ENCODE measurements at places on chromosomes 5 and 9. TPM values are rescaled to one million over a fixed set of nuclear protein-coding genes. Genes with fewer than 3 reads are reported as not detected.

CKMT2 gene
- not detected for total RNA-seq

EGR1 gene
- total RNA-seq: 83.7 TPM

DNAH5 gene
- total RNA-seq: 0.14 TPM

PCDH12 gene
- total RNA-seq: not detected

SLC36A3 gene
- total RNA-seq: not detected

ORM2 gene
- 46.0 TPM for total RNA-seq
